ENCODE measurements at places on chromosomes 7 and 10.
A peak's percentile ranks its signal among the peaks of the same experiment; 100 is the strongest.

GRCh38 chr7:72335561-72336381 is 76.4 kb downstream of the CALN1 start:
- DNase-seq, result no peak

DNA sequence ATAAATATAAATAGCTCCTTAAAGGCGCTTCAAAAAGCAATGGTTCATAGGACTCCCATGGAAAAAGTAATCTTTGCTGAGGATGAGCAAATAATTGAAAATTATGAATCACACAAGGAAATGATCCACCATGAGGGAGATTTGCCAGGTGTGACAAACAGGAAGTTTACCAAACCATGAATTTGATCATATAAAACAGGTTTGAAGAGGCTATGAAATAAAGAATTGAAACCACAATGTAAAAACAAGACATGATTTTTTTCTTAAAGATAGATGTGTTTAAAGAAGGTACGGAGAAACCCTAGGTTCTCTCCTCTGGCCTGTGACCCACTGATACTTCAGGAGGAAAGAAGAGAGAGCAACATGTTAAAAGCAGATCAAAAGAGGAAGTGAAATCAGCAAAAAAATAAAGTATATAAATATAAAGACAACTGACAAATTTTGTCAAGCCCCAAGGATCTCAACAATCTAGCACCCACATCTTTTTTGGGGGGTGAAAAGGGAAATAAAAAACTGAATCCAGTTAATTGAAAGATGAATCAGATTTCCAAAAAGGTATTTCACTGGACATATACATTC is 111.3 kb upstream of the ASAH2 start:
- no peak for DNase-seq

- no peak for DNase-seq
Observed at GRCh38 chr10:60340973-60341372, 48.7 kb downstream of the ANK3 start.

DNA sequence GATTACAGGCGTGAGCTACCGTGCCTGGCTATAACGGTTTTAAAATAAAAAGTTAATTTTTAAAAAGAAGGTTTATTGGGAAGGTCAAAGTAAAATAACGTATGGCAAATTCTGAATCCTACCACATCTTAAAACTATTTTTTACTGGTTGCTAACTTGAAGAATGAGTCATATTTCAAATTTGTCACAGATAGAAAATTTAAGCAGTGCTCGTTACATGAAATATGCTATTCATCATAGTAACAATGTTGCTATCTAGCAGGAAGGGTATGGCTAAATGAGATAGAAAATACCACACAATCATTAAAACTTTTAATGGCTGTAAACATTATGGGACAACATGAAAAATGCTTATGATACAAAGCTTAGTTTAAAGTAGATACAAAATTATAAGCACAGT is 500.5 kb downstream of the PHTF2 start:
- DNase-seq, result no peak

- peak; percentile 64 for DNase-seq
Observed at GRCh38 chr7:77524731-77525130, 12.4 kb upstream of the PTPN12 start.

GRCh38 chr7:67913604-67914003 is 917.0 kb downstream of the TYW1 start:
- DNase-seq, result no peak

- peak; percentile 71 for DNase-seq
Observed at GRCh38 chr7:108234281-108234680, 104.1 kb upstream of the LAMB4 start.

GRCh38 chr7:126222782-126223181 is 1030.0 kb downstream of the GRM8 start:
- DNase-seq, result no peak

- peak; percentile 64 for DNase-seq
Observed at GRCh38 chr10:27664461-27664860, 81.2 kb downstream of the MKX start.

GRCh38 chr7:11517853-11518252 is 314.1 kb downstream of the THSD7A start:
- no peak for DNase-seq

DNA sequence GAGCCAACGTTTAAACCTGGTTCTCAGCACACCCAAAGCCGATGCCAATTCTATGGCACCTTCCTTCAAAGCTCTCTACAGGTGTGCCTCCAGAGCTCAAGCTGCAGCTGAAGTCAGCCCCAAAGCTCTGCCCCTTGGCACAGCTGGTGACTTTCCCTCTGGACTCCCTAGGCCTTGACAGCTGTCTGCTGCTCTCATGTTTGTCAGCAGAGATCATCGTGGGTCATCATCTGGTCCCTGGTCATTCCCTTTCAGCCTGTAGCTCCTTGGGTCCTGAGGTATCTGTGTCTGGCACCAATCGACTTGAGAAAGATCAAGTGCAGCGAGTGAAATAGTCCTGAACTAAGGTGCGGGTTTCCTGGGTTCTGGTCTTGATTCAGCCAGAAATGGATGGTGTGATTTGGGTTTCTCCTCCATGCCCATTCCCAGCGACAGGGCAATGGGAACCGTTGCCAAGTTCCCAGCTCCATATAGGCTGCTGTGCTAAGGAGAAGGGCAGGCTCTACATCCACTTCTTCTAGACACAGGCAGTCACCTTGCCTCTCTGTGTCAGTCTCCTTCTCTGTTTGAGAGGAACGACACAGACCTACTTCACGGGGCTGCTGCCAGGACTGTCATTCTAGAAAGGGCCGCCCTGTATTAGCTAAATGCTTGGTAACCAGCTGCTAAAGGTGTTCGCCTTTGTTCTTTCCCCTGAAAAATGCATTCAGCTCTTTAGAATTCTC is 3.6 kb downstream of the PKD1L1 start:
- no peak for DNase-seq

GRCh38 chr7:20535541-20535940 is 79.9 kb upstream of the ABCB5 start:
- no peak for DNase-seq

- no peak for DNase-seq
Observed at GRCh38 chr7:5691606-5692005, 89.9 kb downstream of the RNF216 start.

GRCh38 chr7:158638001-158638400 is 50.4 kb upstream of the PTPRN2 start:
- DNase-seq, result no peak

GRCh38 chr10:14271621-14272020 is 59.1 kb downstream of the FRMD4A start:
- no peak for DNase-seq

DNA sequence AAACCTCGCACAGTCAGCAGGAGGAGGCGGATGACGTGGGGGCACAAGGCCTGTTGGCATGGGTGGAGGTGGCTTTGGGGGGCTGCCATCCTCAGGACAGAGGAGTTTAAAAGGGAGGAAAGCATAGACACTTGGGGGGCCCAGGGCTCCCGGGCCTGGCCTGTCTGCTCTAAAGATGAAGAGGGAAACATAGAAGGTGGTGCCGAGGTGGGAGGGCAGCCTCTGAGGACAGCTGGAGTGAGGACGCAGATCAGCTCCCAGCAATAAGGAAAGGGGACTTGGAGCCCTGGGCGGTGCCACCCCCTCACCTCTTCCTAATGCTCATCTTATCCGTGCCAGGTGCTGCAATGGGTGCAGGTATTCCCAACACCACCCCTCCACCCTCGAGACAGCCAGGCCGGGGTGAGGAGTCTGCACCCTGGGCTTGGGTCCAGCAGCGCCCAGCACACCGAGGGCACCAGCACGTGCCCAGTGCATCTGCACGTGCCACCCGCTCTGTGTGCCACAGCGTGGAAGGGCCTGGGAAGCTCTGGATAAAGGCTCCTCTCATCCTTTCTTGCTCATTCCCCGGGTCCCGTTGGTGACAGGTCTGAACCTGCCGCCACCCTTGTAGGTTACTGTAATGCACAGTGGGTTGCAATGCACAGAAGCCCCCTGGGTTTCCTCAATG is 566.0 kb upstream of the FOXK1 start:
- DNase-seq, result no peak

- DNase-seq, result no peak
Observed at GRCh38 chr7:117616694-117617093, 136.9 kb downstream of the CFTR start.

- DNase-seq, result no peak
Observed at GRCh38 chr7:113890331-113891030, 28.3 kb downstream of the PPP1R3A start.

- DNase-seq, result peak; percentile 54
Observed at GRCh38 chr10:75402486-75403143, 1.1 kb upstream of the ZNF503 start.

DNA sequence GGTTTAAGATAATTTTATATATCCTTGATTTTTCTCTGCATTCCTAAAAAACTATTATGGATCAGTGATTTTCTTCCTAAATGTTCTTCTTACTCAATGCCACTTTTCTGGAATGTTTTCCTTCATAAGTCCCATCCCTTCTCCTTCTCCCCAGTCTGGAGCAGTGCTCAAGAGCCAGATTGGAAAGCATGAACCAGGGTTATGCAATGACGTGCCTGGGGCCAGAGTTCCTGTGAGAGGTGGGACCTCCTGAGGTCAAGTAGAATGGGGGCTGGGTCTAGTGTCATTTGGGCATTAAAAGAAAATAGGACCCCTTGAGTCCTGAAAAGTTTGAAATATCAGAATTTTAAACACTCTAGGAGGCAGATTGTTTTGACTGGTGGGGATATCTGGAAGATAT is 132.0 kb upstream of the NPY start:
- no peak for DNase-seq

GRCh38 chr10:1609648-1609970 is 127.7 kb downstream of the ADARB2 start:
- DNase-seq, result no peak

DNA sequence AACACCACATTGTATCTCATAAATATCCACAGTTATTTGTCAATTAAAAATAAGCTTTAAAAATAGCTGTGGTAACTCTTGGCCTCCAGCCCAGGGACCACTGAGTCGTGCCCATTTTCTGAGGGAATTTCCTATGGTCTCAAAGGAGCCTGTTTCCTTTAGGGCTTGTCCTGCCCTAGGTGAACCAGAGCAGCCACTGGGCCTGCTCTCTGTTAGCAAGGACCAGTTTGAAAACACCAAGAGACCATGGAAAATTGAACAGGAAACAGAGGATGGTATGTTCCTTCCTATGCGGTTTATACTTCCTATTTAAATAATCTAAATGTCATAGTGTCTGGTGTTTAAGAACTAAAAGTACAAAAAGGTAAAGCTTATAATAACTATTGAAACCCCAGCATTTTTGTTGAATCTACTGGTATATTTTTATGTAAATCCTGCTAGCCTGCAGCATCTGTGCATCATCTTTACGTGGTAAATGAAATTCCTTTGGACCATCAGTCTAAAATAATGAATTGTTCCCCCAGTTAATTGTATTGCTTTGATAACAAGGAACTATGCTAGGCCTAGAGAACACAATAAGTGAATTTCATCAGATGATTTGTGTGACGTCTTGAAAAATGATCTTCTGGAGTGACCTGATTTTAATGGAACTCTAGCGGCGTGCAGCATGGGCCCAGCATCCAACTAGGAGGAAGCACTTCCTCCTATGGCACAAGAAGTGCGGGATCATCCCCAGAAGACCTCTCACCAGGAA is 333.7 kb downstream of the GFRA1 start:
- no peak for DNase-seq

GRCh38 chr7:35670856-35671569 is 23.9 kb downstream of the HERPUD2 start:
- DNase-seq, result no peak

GRCh38 chr10:1199897-1200721 is 143.9 kb downstream of the WDR37 start:
- no peak for DNase-seq

DNA sequence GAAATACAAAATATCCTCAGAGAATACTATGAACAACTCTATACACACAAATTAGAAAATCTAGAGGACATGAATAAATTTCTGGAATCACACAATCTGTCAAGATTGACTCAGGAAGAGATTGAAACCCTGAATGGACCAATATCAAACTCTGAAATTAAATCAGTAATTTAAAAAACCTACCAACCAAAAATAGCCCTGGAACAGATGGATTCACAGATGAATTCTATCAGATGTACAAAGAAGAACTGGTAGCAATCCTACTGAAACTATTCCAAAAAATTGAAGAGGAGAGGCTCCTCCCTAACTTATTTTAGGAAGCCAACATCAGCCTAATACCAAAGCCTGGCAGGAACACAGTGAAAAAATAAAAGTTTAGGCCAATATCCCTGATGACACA is 190.0 kb downstream of the HPSE2 start:
- no peak for DNase-seq

DNA sequence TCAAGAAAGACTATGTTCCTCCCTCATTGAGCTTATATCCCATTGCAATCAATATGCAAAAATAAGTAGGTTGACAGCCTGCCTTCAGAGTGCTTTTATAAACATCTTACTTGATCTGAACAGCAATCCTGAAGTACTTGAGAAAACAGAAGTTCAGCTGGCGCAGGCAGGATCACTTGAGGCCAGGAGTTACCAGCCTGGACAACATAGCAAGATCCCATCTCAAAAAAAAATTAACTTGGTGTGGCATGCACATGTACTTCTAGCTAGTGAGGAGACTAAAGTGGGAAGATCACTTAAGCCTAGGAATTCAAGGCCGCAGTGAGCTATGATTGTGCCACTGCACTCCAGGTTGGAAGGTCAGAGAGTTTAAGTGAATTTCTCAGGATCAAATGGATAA is 30.1 kb downstream of the LUC7L2 start:
- no peak for DNase-seq

- no peak for DNase-seq
Observed at GRCh38 chr10:12503311-12503710, 154.0 kb downstream of the CAMK1D start.

- DNase-seq, result peak; percentile 25
Observed at GRCh38 chr7:135224027-135224426, 9.6 kb upstream of the STRA8 start.

- DNase-seq, result no peak
Observed at GRCh38 chr7:28435152-28435551, 22.8 kb downstream of the CREB5 start.

- no peak for DNase-seq
Observed at GRCh38 chr7:140391634-140392033, 6.7 kb downstream of the SLC37A3 start.

DNA sequence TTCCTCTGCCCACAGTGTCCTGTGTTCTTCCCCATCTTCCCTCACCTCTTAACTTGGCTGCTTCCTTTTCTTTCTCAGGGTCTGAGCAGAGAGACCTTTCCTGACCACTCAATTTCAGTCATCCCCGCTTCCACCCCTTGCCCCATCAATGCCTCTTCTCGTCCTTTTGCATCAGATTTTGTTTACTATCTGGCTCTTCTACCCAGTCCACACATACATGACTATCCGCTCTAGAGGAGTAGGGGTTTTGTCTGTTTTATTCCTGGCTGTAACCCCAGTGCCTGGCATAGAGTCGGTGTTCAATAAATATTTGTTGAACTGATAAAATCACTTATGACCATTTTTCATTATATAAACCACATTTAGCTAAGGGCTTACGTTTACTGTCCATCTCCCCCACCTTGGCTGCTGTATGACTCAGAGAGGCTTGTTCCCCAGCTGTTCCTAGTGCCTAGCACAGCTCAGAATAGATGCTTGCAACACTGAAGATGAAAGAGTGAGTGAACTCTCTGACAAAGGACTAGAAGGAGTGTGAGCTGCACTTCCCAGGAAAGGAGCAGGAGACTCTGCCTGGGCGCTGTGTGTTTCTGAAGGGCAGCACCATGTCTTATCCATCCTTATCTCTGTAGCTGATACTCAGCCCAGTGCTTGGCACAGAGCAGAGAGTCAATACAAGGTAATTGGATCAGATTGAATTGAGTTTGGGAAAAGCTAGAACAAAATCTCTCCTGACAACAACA is 21.9 kb downstream of the ARID5B start:
- DNase-seq, result no peak

- DNase-seq, result peak; percentile 55
Observed at GRCh38 chr7:50397320-50397970, 52.7 kb downstream of the FIGNL1 start.

- DNase-seq, result no peak
Observed at GRCh38 chr10:24847112-24848070, 105.0 kb downstream of the PRTFDC1 start.

- DNase-seq, result no peak
Observed at GRCh38 chr10:100019787-100020141, 10.0 kb upstream of the DNMBP start.

Data from suppressor macrophage treated with lipopolysaccharide for 1 hour (primary cell).